ENCODE measurements at places on chromosomes 11 and 22.

DNA sequence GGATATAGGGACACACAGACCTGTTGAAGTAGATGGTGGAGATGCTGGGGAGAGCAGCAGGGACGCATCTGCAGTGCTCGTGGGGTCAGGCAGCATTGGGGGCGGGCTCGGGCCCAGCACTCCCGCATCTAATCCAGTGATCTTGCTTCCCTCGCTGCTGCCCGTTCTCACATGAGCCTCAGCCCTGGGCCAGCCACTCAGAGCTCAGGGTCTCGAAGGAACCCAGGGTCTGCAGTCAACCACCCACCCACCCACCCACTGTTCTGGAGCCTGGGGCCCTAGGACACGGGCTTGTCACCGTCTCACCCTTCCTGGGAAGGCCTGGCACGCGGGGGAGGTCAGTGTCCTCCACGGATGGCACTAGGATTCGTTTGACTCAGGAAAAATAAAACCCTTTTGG, 406.0 kb downstream of the TBC1D22A start:
- no peak for DNase-seq

DNA sequence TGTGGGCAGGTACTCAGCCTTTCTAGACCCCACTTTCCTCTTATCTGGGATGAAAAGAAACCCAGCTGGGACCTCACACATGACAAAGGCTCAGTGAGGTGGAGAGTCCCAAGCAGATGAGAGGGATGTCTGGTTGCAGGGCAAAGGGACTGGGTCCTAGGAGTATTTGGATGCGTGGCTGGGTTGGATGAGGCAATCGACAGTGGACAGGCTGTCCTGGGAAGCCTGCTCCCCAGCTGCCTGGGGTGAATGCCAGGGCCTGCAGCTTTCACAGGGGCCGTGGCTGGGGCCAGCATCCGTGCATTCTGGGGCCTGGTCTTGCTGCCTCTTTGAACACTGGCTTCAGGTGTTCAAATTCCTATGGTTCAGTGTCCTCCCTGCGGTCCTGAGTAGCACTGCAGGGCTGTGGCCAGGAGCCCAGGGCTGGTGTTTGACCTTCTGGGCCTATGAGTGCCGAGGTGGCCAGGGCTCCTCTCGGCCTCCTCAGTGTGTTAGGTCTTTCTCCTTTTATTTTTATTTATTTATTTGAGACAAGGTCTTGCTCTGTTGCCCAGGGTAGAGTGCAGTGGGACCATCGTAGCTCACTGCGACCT, 65.3 kb downstream of the MCM5 start:
- DNase-seq = no peak

GRCh38 chr11:105144887-105145286, 5.3 kb upstream of the CARD18 start:
- no peak for DNase-seq

GRCh38 chr11:80625563-80625962, 1184.7 kb upstream of the TENM4 start:
- DNase-seq = no peak

GRCh38 chr22:30185549-30185948, 61.0 kb downstream of the LIF start:
- no peak for DNase-seq

DNA sequence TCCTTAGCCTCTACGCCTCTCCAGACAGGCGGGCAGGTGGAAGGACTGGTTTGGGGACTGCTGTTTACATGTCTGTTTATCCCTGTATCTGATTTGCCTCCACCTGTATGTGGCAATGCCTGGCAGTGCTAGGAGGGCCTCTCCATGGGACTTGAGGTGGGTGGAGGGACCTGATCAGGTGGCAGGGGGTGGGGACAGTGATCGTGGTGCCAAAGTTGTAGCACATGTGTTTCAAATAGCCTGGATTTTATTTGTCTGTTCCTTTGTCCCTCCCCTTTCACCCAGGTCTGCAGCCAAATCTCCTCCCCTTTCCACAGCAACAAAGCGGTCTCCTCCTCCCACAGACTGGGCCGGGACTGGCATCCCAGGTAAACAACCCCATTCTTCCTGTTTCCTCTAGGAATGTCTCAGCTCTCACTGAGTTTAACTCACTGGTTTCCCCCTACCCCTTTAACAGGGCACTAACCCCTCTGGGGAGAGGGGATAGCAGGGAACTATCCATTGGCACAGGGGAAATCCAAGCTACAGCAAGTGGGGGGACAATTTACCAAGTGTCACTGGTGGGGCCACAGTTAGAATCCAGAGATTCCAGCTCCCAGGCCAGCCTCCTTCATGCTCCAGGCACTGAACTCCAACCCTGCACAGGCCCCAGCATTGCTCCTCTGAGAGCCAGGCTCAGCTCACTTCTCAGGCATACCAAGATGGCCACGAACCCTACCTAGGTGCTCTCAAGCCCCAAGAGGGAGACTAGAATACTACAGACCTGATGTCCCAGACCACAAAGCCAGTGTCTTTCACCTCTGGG, 22.9 kb upstream of the TLCD5 start:
- DNase-seq = no peak

- peak; percentile 2 for DNase-seq
These were observed 1059.6 kb upstream of the RAG2 start for GRCh38 chr11:37657645-37658044.

DNA sequence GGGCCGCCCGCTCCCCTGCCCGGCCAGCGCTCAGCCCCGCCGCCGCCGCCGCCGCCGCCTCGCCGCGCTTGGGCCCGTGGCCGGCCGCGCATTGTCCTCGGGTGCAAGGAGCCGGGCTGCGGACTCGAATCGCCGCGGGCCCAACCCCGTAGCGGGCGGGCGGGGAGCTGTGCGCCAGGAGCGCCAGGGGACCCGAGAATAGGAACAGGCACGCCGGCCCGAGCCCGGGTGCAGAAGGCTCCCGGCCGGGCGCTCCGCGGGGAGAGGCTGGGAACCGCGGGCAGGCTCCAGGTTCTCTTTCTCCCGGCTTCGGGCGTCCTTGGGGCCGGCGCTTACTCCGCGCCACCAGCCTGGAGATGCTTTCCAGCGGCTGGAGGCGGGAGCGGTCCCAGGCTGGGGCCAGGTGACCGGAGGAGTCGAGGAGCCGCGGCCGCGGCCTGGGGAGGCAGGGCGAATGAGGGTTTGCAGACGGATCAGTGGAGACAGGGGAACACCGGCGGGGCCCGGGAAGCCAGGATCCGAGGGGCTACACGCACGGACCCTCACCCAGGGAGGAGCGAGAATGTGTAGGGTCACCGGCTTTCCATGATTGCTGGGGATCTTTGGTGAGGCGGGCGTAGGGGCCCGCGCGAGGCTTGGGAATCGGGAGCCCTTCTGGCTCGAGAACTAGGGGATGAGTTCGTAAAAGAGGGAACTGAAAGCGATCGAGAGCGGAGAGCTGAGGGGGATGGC, 726 bp downstream of the PKNOX2 start:
- peak; percentile 4 for DNase-seq

GRCh38 chr11:15507592-15507991, 392.9 kb downstream of the INSC start:
- DNase-seq = peak; percentile 87

GRCh38 chr11:57979532-57980079, 44.1 kb upstream of the OR9Q1 start:
- no peak for DNase-seq

GRCh38 chr11:61695917-61696316, 15.7 kb downstream of the DAGLA start:
- peak; percentile 88 for DNase-seq

DNA sequence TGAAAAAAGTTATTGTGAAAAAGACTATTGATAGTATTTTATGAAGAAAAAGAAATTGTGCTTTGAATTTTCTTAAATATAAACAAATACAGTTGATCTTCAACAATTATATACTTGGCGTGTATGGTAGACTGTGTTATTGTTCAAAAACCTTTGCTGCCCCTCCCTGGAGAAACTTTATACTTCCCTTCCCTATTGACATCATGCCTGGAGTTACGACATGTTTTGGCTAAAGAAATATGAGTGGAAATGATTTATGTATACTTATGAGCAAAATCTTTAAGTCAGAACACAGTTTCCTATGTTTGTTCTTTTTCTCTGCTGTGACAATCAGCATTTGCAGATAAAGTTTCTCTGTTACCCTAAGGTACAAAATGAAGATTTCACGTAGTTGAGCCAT, 243.8 kb downstream of the TMEM135 start:
- no peak for DNase-seq

DNA sequence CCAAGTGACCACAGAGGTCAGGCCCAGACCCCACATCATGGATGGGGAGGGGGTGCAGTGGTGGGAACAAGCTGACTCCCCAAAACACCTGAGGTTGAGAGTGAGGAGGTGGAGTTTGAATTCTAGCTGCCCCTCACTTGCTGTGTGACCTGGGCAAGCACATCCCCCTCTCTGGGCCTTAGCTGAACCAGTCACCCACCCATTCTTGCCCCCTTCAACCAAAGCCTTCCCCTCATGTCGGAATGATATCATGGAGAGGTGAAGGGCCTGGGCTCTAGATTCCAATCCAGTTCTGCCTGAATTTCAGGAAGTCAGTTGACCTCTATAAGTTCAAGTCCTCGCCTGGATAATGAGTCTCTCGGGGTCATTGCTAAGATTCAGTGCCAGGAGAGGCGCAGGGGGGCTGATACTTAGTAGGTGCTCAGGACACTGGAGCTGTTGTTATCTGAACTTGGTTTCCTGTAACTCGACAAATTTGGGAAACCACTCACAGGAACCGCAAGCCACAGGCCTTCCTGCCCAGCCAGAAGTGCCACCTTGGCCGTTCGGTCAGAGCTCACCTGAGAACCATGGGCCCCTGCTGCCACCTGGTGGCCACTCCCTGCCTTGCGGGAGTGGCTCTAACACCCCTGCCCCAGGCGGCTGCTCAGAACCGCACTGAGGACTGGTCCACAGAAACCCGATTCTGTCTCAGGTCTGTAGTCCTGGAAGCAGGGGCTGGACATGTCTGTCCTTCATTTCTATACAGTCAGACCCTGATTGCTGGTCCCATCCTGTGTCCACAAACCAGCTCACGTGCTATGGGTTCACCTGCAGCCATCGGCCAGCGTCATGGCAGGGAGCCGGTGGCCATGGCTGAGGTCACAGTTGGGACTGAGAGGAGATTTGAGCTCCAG, 6.9 kb downstream of the CDC42EP1 start:
- DNase-seq = peak; percentile 66

DNA sequence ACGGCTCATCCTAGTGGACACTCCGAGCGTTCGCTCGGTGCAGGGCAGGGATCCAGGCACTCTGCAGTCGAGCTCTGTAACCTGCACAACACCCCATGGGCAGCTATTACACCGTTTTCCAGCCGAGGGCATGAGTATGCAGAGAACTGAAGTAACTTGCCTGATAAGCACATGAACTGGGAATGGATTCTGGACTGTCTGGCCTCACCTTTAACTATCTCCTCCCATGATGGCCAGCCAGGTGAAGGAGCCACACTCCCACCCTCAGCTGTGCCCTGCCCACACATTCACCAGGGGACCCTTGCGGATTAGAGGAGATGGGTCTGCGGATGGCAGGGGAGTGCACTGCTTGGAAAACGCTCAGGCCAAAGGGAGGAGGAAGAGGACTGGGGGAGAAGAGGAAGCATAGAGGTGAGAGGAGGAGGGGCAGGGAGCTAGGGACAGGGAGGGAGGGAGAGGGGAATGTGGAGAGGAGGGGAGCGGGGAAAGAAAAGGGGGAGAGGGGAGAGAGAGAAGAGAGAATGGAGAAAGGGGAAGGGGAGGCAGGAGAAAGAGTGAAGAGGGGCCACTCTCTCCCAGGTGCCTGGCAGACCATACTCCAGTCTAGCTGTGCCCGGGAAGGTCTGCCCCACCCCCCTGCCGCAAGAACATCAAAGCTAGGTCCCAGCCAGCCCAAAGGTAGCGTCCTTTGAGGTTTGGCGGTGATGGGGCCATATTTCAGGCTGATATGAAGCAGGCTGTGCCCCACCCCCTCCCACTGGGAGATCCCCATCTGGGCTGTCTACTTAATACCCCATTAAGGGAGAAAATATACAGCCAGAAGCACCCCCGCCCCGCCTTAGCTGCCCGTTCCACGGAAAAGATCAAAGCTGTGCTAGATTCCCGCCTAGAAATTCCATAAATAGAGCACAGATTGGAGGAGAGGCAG, 33.2 kb upstream of the TCF20 start:
- no peak for DNase-seq

- no peak for DNase-seq
These were observed 70.4 kb upstream of the MTMR2 start for GRCh38 chr11:95994329-95994728.

- no peak for DNase-seq
These were observed 4.3 kb upstream of the RGL4 start for GRCh38 chr22:23686416-23687024.

- no peak for DNase-seq
These were observed 37.5 kb downstream of the EHF start for GRCh38 chr11:34658071-34659015.

DNA sequence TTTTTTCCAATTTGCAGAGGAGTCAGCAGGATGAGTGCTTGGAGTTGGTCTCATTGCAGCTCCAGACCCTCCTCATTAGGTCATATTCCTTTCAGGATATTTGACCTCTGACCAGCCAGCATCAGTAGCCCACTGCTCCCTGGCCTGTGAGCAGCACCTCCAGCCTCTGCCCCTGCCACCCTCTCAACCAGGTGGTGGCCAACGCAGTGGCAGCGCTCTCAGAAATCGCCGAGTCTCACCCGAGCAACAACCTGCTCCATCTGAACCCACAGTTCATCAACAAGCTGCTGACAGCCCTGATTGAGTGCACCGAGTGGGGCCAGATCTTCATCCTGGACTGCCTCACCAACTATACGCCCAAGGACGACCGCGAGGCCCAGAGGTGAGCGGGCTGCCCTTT, 27.0 kb downstream of the C22orf42 start:
- DNase-seq = no peak

DNA sequence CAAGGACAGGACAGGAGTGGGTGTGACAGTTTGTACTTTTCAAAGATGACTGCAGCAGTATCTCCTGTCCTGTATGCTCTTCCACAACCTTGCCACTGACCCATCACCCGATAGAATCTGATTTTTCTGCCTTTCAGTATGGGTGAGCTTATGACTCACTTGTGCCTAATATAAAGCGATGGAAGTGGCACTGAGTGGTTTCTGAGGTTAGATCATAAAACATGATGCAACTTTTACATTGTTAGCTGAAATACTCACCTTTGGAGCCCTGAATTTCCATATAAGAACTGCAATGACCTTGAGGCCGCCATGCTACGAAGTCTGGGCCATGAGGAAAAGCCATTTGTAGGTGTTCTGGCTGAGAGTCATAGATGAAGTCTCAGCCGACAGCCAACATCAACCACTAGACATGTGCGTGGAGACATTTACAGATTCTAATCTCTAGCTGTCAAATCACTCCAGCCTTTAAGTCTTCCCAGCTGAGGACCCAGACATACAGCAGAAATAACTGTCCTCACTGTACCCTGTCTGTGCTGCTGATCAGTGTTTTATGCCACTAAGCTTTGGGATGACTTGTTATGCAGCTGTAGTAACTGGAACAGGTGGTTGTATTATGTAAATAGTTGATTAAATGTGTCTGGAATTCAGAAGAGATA, 105.9 kb upstream of the ARHGAP20 start:
- DNase-seq = no peak

- peak; percentile 60 for DNase-seq
These were observed 912.8 kb downstream of the DLG2 start for GRCh38 chr11:84714316-84714780.

- DNase-seq = no peak
These were observed 67.5 kb downstream of the NFAM1 start for GRCh38 chr22:42364604-42365110.

Measured in Caki2 (cell line).